Stimulated activated CD4-positive, alpha-beta T cell treated with anti-CD3 and anti-CD28 coated beads, Interleukin-15, amount 100 ng/mL, for 48 hours (primary cell): ENCODE measurements at places on chromosomes 16 and 17.

DNA sequence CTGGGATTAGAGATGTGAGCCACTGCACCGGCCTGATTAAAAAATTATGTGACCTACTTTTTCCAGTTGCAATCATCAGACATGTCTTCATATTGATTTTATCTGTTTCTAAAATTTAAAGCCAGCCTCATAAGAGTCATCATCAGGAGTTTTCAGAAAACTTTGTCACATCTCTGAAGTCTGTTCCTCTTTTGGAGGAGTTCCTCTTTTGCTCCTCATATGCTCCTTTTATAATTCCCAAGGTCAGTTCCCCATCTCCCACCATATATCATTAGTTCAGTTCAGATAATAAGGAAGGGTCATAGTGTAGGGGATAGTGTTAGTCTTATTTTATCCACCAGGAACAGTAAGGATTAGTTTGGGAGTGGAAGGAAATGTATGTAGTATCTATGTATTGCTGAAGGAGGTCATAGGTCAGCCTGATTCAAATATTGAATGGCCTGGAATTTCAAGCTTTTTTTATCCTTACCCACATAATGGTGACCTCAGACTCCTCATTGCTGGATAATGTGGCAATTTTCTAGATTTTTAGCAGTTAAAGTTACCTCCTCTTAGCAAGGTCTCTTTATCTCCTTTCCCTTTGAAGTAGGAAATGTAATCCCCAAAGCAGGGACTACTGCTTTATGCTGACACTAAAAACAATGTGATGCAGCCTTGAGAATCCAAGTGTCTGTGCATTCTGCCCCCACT is 13.8 kb upstream of the DUSP14 start:
- DNase-seq, result no peak

DNA sequence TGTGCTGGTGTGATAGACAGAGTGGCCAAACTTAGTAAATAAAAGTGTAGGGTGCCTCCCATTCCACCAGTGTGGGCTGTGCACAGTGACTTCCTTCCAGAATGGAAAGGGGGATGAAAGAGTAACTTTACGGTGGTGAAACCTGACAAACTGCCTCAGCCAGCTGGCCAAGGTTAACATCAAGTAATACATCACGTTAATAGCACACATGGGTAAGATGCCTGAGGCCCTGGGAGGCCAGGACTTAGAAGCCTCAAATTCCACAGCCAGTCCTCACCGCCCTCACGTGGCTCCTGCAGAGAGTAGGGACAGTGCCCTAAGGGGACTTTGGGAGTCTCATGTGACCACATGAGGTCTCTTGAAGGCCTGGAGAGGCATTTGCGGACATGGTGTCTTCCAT is 14.1 kb downstream of the RMI2 start:
- no peak for DNase-seq

GRCh38 chr17:32551186-32551955 is 64.6 kb downstream of the CDK5R1 start:
- no peak for DNase-seq

GRCh38 chr17:7046127-7046724 is 2.3 kb upstream of the SLC16A11 start:
- no peak for DNase-seq

GRCh38 chr17:33127706-33128105 is 136.1 kb downstream of the SPACA3 start:
- DNase-seq, result no peak

DNA sequence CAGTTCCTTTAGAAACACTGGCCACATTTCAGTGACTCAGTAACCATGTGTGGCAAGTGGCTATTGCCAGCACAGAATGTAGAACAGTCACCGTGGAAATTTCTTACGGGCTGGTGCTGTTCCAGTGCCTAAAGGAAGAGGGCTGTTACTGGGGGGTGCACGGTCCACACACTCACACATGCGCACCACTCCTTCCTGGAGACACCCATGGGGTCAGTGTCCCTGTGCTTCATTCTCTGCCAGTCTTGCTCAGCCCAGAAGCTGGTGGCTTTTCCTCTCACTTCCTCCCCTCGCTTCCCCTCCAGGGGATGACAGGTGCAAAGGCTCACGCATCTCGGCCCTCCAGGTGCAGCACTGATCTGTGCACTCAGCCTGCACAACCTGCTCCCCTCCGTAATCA is 115.6 kb downstream of the CCDC182 start:
- no peak for DNase-seq

DNA sequence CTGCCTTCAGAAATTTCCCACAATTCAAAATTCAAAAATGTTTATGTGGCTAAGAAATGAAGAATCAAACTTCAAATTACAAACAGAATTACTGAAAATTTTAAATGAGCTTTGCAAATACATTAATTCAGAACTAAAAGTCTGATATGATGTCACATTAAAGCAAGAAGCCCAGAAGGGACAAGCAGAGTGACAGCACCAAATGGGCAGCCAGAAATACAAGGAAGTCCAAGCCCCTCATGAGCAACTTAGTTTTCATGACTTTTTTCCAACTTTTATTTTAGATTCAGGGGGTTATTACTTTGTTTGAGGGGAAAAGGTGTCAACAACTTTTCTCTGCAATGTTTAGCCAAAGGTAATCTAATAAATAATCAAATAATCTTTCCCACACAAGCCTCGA is 21.5 kb downstream of the UBE2G1 start:
- no peak for DNase-seq

- DNase-seq, result no peak
These were observed 249.4 kb downstream of the PRKCA start for GRCh38 chr17:66551839-66552238.

DNA sequence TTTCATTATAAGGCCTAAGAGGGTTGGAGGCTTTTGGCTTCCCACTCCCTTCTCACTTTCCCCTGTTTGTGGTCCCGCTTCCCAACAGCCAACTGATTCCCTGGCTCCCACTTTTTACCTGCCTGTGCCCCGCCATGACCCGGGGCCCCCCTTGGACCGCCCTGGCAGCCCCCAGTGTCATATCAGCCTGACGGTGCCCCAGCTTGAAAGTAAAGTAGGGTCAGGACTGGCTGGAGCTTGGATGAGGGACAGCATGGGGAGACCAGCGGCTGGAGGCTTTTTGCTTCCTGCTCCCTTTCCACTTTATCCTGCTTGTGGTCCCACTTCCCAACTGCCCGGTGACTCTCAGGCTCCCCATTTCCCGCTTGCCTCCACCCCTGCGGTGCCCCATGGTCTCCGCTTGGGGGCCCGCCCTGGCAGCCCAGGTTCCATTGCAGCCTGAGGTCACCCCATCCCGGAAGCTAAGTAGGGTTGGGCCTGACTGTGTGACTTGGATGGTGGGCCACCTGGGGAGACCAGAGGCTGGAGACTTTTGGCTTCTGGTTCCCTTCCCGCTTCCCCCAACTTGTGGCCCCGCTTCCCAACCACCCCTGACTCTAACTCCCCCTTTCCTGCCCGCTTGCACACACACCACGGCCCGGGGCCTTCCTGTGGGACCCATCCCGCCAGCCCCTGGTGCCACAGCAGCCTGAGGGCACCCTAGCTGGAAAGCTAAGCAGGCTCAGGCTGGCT is 2274.7 kb downstream of the TP53TG3F start:
- no peak for DNase-seq

GRCh38 chr16:51151435-51151960 is 428 bp upstream of the SALL1 start:
- DNase-seq, result no peak

DNA sequence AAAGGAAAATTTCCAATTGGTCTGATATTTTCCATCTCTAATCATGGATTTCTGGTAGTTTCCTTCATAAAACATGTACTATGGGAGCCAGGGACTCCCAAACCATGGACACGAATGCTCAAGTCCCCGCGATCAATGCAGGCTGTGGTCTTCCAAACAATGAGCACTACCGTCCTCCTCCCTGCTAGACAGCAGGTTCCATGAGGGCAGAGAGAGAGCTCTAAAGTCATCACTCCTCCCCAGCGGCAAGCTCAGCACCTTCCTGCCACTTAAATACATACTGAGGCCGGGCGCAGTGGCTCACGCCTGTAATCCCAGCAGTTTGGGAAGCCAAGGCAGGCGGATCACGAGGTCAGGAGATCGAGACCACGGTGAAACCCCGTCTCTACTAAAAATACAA is 31.1 kb downstream of the ARHGAP17 start:
- no peak for DNase-seq

- no peak for DNase-seq
These were observed 338.9 kb upstream of the C16orf82 start for GRCh38 chr16:26727848-26728247.

DNA sequence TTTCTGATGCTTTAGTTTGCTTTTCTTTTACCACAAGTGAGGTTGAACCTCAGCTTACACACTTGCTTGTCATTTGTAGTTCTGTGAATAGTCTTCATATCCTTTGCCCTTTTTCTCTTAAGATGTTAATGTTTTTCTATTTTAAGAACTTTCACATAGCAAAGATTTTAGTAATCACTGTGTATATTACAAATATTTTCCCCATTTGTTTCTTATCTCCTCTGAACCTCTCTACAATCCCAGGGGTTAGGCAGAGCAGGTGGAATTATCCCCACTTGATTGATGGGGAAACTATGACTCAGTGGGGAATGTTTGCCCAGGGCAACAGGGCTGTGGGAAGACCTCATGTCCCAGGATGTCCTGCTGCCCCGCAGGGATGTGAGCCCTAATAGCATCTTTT is 11.7 kb upstream of the MYH3 start:
- no peak for DNase-seq

- no peak for DNase-seq
These were observed 21.9 kb downstream of the ZNF423 start for GRCh38 chr16:49833796-49834530.

GRCh38 chr17:18322522-18322921 is 7.4 kb downstream of the SMCR8 start:
- DNase-seq, result no peak

- DNase-seq, result no peak
These were observed 1.4 kb downstream of the VKORC1 start for GRCh38 chr16:31093132-31093703.

- no peak for DNase-seq
These were observed 27.2 kb downstream of the SREBF1 start for GRCh38 chr17:17809531-17810083.

DNA sequence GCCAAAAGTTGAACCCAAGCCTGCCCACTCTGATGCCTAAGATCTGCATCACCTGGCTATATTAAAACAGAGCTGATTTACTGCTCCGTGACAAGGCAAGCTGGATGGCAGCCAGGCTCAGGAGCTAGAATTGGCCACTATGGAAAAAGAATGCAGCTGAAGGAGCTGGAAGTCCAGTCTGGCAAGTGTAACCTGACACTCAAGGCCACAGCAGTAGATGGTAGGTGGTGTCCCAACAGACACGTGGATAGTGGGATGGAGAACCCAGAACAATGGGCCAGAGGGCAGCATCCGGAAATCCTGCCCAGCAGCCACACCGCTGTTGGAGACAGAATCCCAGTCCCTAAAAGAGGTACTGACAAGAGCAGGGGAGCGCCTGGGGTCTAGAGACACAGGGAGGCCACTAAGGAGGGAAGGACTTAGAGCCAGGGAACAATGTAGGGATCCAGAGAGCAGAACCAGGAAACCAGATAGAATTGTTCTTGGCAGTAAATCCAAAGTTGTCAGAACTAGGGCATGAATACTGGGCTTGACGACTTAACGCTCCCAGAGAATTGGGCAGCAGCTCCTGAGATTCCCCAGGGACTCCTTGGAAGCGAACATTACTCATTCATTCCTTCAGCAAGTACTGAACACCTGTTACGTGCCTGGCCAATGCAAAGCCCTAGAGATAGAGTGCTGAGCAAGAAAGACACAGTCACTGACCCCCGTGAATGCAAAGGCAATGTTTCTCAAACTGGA is 85.7 kb downstream of the CDYL2 start:
- no peak for DNase-seq

GRCh38 chr17:26792486-26792885 is 501.4 kb upstream of the WSB1 start:
- DNase-seq, result no peak

GRCh38 chr17:41519501-41520224 is 973 bp upstream of the KRT15 start:
- DNase-seq, result no peak

GRCh38 chr17:32877164-32877764 is 340 bp upstream of the MYO1D start:
- peak; percentile 89 for DNase-seq

- no peak for DNase-seq
These were observed 7.1 kb upstream of the MVD start for GRCh38 chr16:88669980-88670379.

- no peak for DNase-seq
These were observed 1.6 kb downstream of the MAP2K4 start for GRCh38 chr17:12022310-12022709.

GRCh38 chr17:9054126-9054975 is 33.0 kb downstream of the NTN1 start:
- no peak for DNase-seq

DNA sequence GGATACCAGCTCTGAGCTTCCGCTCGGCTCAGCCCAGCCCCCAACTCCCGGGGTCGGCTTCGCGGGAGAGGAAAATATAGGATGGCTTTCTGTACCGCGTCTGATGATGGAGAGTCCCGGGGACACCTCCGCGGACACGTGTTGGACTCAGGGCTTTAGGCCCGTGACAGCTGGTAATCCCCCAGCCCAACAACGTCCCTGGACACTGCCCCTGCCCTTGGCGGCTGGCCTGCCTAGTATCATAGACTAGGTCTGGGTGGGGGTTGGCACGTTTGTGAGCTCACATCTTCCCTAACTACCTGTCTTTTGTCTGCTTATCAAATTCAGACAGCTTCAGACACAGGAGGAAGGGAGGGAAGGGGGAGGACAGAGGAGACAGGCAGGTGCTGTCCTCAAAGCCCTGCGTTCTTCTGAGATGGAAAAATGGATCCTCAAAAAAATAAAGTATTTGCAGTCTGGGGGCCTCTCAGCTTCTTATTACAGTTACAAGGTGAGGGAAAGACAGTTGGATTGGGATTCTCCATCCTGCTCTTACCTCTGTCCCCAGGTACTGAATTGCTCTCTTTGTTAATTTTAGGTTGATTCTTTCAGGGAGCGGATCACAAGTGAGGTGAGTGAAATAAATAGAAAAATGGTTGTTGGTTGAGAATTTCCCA is 698 bp downstream of the PSME3 start:
- DNase-seq, result no peak

DNA sequence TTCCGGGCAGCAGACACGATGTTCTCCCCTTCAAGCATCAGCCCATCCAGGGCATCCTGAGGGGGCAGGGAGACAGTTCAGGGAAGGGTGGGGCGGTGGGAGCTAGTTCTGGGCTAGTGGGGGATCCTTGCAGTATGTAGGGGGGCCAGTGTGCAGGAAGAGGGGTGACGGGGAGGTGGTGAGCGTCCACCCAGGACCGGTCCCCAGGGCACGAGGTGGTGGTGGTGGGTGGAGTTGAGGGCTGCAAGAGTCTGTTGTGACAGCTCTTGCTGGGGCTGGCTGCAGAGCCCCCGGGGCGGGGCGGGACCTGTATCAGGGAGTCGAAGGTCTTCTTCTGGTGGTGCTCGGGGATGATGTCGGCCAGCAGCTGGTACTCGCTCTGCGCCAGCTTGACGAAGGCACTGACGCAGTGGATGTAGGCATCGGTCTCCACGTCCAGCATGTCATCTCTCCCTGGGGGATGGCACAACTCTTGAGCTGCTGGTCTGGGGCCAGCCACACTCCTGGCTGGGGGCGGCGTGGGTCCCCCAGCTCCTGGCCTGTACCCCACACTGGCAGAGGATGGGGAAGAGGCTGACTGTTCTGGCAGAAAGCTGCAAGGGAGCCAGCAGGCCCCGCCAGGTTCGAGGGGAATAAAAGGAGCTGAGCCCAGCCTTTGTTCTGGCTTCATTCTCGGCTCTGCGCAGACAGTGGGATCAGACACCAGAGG is 10.0 kb downstream of the ZACN start:
- DNase-seq, result no peak
